ENCODE measurements at places on chromosomes 2 and 18.

- DNase-seq = peak; percentile 39
These were observed 10.6 kb downstream of the DNAJB2 start for GRCh38 chr2:219289537-219290361.

DNA sequence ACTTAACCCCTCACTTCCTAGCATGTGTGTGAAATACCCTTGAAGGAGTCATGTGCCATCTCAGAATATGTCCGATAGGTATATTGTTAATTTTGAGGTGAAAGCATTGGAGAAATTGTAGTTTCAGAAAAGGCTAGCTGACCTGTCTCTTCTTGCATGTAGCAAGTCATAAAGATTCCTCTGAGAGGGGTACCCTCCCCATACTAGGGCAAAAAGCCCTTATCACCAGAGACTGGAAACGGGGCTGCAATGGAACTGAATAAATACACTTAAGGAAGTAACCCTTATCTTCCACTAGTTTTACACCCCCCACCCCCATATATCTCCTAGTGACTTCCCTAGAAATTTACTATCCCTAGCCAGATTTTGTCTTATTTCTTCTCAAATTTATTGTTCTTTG is 1.8 kb upstream of the SF3B6 start:
- DNase-seq = no peak

- DNase-seq = no peak
These were observed 304.0 kb downstream of the MYCN start for GRCh38 chr2:16244153-16244965.

GRCh38 chr2:61520261-61520660 is 17.9 kb downstream of the XPO1 start:
- no peak for DNase-seq

- no peak for DNase-seq
These were observed 21.3 kb downstream of the PRKAG3 start for GRCh38 chr2:218810256-218810655.

DNA sequence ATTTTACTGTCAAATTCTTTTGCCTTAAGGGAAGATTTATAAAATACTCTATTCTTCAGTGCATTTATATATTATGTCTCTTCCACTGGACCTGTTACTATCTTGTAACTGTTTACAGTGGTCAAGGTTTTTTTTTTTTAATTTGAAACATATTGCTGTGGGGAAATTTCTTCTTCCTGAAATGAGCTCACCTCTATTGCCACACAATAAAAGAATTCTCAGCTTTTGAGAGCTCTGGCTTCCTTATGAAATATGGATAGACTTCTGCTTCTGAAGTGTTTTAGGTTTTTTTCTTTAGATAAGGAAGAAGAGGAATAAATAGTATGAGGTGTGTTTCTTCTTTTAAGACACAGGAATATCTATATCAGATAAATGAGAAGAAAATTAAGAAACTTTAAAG is 7.7 kb downstream of the VRK2 start:
- no peak for DNase-seq

- DNase-seq = no peak
These were observed 421.9 kb downstream of the LPIN1 start for GRCh38 chr2:12168354-12168753.

DNA sequence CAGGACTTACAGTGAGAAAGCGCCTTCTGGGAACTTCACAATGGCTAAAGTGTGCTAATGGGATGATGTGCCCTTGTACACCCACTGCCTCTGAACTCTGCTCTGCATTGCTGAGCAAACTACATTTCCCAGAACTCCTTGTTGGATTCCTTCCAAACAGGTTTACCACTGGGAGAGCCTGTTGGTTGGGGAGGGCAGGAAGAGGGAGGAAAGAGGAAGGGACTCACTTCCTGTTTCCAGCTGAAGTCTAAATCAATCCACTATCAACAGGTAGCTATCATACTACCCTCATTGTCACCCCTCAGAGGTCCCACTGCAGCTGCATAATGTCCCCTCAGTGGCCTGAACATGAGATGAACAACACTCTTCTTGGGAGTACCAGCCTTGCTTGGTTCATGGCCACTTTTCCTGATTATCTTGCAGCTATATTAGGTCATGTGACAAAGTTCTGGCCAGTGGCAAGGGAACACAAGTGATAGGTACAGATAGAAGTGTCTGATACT is 109.7 kb downstream of the MSH2 start:
- DNase-seq = no peak

Data from left lung (tissue), 14 donors.